ENCODE measurements at places on chromosomes 6 and 20. TPM values are rescaled to one million over a fixed set of nuclear protein-coding genes. Genes with fewer than 3 reads are reported as not detected.

DNA sequence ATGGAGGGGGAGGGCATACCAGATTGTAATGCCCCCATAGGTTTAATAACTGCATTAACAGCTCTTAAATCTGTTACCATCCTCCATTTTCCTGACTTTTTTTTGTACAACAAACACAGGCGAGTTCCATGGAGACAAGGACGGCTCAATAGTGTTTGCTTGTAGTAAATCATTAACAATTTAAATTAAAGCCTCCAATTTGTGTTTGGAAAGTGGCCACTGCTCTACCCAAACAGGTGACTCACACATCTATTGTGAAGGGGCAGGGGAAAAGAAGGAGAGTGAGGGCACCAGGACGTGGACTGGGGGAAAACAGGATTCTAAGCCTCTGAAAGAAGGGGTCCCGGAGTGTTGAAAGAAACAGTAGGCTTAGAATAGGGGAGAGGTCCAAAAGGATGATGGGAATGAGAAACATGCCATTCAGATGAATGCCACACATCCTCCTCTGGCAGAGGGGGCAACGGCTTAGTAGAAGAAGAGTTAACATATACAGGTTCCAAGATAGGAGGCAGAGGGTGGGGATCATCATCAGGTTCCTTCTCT is 6.9 kb downstream of the GLYATL3 start:
- DNase-seq = no peak
- H3K36me3 ChIP-seq = no peaks in the 10 kb centered on the region
- H3K4me3 ChIP-seq = no peak overlapping the region
- no peaks in the 10 kb centered on the region for H3K4me1 ChIP-seq
- H3K27ac ChIP-seq = no peak overlapping the region

DNA sequence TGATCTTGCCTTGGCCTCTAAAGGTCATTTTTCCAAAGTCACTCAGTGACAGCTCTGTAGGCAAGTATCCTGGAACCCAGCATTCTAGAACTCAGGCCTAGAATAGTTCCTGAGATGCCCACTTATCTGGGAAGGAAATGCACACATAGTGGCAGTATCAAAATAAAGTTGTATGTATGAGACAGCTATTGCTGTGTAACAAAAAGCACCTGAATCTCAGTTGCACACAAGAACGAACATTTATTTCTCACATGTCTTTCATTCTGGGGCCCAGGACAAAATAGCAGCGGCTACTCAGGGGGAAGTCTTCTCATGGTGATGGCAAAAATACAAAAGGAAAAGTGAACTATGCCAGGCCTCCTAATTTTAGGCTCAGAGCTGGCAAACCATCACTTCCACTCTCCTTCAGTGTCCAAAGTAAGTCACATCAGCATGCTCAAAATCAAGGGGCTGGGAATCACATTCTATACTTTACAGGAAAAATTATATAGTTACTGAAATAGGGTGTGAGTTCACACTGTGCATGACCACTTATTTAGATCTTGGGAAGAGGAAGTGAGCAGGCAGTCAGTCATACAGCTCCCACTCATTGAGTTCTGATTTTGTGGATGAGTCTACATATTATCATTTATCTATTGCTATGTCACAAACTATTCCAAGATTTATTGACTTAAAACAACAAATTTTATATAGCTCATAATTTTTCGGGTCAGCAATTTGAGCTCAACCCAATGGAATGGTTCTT is 133.7 kb upstream of the RIN2 start:
- H3K4me1 ChIP-seq = no peaks in the 10 kb centered on the region
- H3K27me3 ChIP-seq = peaks cover 44% of the 10 kb centered on the region
- H3K36me3 ChIP-seq = no peaks in the 10 kb centered on the region
- no peak overlapping the region for H3K27ac ChIP-seq

GRCh38 chr6:5093231-5094015 is 8.3 kb downstream of the PPP1R3G start:
- no peak overlapping the region for H3K27ac ChIP-seq
- no peaks in the 10 kb centered on the region for H3K36me3 ChIP-seq
- DNase-seq = no peak
- H3K27me3 ChIP-seq = peaks cover 16% of the 10 kb centered on the region
- no peaks in the 10 kb centered on the region for H3K4me1 ChIP-seq

DNA sequence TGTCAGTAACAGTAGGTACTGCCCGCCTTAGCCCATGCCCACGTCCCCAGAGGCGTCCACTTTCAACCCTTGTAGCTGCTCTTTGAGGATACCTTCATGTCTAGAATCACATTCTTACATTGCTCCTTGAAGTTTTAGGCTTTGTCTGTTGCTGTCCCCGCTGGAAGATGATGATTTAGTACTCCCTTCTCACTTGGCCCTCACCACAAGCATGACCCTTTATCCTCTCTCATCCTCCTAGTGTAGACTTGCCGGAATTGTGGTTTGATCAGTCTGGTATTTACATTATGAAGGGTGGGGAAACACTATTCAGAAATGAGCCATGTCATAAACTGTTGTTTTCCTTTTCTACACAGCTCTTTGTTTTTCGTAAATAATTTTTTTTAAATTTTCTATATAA is 87.4 kb downstream of the ARID1B start:
- peaks cover 60% of the 10 kb centered on the region for H3K4me1 ChIP-seq
- H3K36me3 ChIP-seq = no peaks in the 10 kb centered on the region
- H3K4me3 ChIP-seq = no peak overlapping the region
- DNase-seq = no peak
- no peak overlapping the region for H3K27ac ChIP-seq

- H3K27me3 ChIP-seq = no peaks in the 10 kb centered on the region
- no peak overlapping the region for H3K27ac ChIP-seq
- no peak overlapping the region for H3K4me3 ChIP-seq
- no peaks in the 10 kb centered on the region for H3K36me3 ChIP-seq
These were observed 209.8 kb upstream of the MARCKS start for GRCh38 chr6:113647143-113647889.

DNA sequence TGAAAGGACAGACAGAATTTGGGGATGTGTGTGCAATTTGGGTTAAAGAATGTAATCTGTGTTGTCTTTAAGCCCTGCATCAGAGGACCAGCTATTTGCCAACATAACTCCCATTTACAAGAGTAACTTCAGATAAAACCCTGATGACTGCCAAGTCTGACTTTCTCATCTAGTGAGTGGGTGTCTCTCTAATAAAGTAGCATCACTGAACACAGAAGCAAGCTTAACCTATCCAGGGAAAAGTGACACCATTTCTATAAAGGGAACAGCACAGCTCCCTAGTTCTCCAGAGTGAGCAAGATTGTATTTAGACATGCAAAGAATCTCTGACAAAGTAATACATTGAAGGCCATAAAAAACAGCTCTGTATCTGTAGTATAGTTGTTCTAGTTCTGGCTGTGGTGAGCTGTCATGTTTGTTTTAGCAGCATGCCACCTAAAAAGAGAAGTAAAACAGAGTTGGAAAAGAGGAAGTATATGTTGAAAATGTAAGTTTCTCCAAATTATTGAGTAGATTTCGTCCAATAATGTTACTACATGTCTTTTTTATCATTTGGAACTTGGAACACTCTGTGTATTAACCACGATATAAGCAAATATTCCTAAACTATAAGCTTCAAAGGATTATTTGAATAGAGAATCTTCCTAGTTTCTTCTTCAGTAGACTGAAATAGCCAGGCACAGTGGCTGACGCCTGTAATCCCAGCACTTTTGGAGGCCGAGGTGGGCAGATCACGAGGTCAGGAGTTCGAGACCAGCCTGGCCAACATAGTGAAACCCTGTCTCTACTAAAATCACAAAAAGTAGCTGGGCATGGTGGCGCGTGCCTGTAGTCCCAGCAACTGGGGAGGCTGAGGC is 8.8 kb upstream of the PIM1 start:
- H3K36me3 ChIP-seq = no peaks in the 10 kb centered on the region
- H3K27ac ChIP-seq = peak overlapping the region; percentile 19
- H3K4me1 ChIP-seq = peaks cover 14% of the 10 kb centered on the region
- H3K27me3 ChIP-seq = peaks cover 6% of the 10 kb centered on the region

DNA sequence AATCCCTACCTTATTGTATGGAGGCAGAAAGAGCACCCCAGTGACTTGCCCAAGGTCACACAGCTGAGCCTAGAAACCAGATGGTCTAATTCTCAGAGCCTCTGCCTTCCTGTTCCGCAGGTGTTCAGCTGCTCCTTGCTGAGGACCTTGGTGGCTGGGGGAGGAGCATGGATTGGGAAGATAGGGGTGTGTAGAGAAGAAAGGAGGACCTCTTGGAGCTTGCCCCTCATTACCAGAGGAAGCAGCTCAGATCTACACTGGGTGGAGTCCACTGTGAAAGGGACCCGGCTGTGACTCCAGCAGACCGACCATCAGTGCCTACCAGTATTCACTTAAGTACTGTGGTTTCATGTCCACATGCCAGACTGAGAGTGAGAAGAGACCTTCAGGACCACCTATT is 15.2 kb downstream of the FOXP4 start:
- DNase-seq = no peak
- peak overlapping the region; percentile 91 for H3K27ac ChIP-seq
- H3K27me3 ChIP-seq = no peaks in the 10 kb centered on the region
- peaks cover 38% of the 10 kb centered on the region for H3K4me1 ChIP-seq
- H3K36me3 ChIP-seq = no peaks in the 10 kb centered on the region
- peak overlapping the region; percentile 87 for H3K4me3 ChIP-seq

DNA sequence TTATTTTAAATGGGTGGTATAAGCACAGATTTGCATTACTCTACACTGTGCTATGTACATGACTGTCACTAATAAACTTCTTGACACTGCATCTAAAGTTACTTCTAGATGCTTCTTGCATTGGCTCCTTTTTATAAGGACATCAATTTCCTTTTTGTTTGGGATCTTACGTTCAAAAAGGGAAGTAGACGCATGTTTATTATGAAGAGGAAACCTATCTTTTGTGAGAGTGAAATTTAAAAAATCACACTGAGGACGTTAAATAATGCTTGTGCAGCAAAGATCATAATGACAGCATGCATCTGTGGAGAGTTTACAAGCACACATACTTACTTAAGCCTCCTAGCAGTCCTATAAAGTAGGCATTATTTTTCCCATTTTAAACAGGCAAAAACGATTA is 479.5 kb downstream of the CD83 start:
- H3K27ac ChIP-seq = no peak overlapping the region
- DNase-seq = no peak
- peaks cover 6% of the 10 kb centered on the region for H3K36me3 ChIP-seq
- H3K27me3 ChIP-seq = peaks cover 3% of the 10 kb centered on the region
- H3K4me3 ChIP-seq = no peak overlapping the region

- H3K27ac ChIP-seq = no peak overlapping the region
- no peak overlapping the region for H3K4me3 ChIP-seq
- no peaks in the 10 kb centered on the region for H3K27me3 ChIP-seq
- no peaks in the 10 kb centered on the region for H3K36me3 ChIP-seq
- DNase-seq = no peak
These were observed 1447.6 kb downstream of the GRIK2 start for GRCh38 chr6:102841060-102841459.

DNA sequence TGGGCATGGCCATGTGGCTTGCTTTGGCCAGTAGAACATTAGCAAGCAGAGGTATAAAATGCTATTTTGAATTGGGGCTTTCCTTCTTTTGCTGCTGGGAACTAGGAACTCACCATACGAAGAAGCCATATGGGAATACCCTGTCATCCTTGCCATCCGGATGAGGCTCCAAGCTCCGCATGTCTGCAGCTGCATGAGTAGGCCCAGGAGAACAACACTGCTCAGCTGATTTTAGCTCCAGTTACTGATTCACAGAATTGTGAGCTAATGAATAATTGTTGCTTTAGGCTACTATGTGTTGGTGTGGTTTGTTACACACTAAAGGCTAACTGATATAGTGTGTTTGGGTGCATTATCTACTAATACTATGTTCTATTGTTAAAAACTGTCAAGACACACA is 2.7 kb upstream of the PLCB4 start:
- no peak overlapping the region for H3K27ac ChIP-seq
- no peak overlapping the region for H3K4me3 ChIP-seq
- peaks cover 5% of the 10 kb centered on the region for H3K4me1 ChIP-seq
- peaks cover 6% of the 10 kb centered on the region for H3K27me3 ChIP-seq
- H3K36me3 ChIP-seq = peaks cover 6% of the 10 kb centered on the region

DNA sequence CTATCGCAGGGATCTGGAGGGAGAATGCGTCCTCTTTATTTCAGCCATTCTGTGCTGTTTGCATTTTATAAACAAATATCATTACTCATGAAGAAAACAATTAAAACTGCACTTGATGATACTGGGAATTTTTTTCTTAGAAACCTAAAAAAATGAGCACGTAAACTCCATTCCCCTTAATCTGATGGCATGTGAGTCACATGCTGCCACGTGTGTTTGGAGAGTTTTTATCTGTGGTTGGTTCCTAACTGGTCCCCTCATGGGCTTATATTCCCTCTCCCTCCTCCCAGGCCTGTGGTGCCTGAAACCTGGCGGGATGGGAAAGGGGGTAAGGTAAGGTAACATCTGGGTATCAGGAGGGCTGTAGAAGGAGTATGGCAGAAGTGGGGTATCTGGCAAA is 6.5 kb downstream of the PACSIN1 start:
- no peak overlapping the region for H3K27ac ChIP-seq
- no peak overlapping the region for H3K4me3 ChIP-seq
- no peaks in the 10 kb centered on the region for H3K27me3 ChIP-seq
- DNase-seq = no peak
- H3K36me3 ChIP-seq = no peaks in the 10 kb centered on the region

GRCh38 chr20:48975955-48976354 is 54.4 kb downstream of the ARFGEF2 start:
- no peaks in the 10 kb centered on the region for H3K27me3 ChIP-seq
- DNase-seq = no peak
- no peak overlapping the region for H3K27ac ChIP-seq
- H3K4me1 ChIP-seq = peaks cover 13% of the 10 kb centered on the region
- H3K4me3 ChIP-seq = no peak overlapping the region

- no peaks in the 10 kb centered on the region for H3K36me3 ChIP-seq
- H3K4me3 ChIP-seq = no peak overlapping the region
- peaks cover 9% of the 10 kb centered on the region for H3K4me1 ChIP-seq
- H3K27ac ChIP-seq = peak overlapping the region; percentile 68
These were observed 213.9 kb upstream of the SNX9 start for GRCh38 chr6:157609117-157609516.

GRCh38 chr6:160112628-160113299 is 8.9 kb upstream of the SLC22A1 start:
- H3K36me3 ChIP-seq = peaks cover 13% of the 10 kb centered on the region
- DNase-seq = no peak
- H3K27ac ChIP-seq = no peak overlapping the region
- no peaks in the 10 kb centered on the region for H3K27me3 ChIP-seq

DNA sequence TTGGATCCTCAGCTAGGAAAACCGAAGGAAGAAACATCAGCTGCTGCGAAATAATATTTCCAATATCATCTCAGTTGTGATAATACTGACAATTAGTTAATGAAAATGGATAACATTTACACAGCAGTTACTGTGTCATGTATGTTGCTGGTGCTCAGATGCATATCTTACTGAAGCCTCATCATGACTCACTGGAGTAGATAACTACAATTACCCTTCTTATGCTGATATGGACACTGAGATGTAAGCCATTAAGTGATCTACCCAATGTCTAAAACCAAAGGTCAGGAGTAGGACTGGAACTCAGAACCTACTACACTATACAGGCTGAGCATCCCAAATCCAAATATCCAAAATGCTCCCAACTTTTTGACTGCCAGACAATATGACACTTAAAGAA is 54.7 kb upstream of the LYRM2 start:
- H3K4me1 ChIP-seq = no peaks in the 10 kb centered on the region
- no peak overlapping the region for H3K27ac ChIP-seq
- H3K27me3 ChIP-seq = no peaks in the 10 kb centered on the region

The PTCRA gene
- not detected for total RNA-seq

The SLC17A2 gene
- total RNA-seq = not detected

The DBNDD2 gene
- total RNA-seq = 6.1 TPM
